ENCODE measurements at places on chromosomes 4 and X.
A peak's percentile ranks its signal among the peaks of the same experiment; 100 is the strongest.

- DNase-seq, result no peak
- H3K27me3 ChIP-seq, result peaks cover 6% of the 10 kb centered on the region
- no peaks in the 10 kb centered on the region for H3K36me3 ChIP-seq
- no peaks in the 10 kb centered on the region for H3K4me1 ChIP-seq
Measured at GRCh38 chr4:41178372-41179370, 35.7 kb downstream of the APBB2 start.

GRCh38 chr4:150572704-150573504 lies 9.0 kb upstream of the MAB21L2 start:
- no peaks in the 10 kb centered on the region for H3K27me3 ChIP-seq
- peaks cover 3% of the 10 kb centered on the region for H3K36me3 ChIP-seq
- peaks cover 4% of the 10 kb centered on the region for H3K4me1 ChIP-seq
- no peak overlapping the region for H3K27ac ChIP-seq
- DNase-seq, result no peak

- no peaks in the 10 kb centered on the region for H3K4me1 ChIP-seq
- no peaks in the 10 kb centered on the region for H3K36me3 ChIP-seq
- H3K27me3 ChIP-seq, result peaks cover 7% of the 10 kb centered on the region
- no peak overlapping the region for H3K27ac ChIP-seq
Measured at GRCh38 chrX:103845165-103845653, 13.2 kb upstream of the RAB9B start.

GRCh38 chrX:9873952-9874351 lies 87.7 kb downstream of the SHROOM2 start:
- H3K4me1 ChIP-seq, result peaks cover 10% of the 10 kb centered on the region
- no peak overlapping the region for H3K4me3 ChIP-seq
- no peak overlapping the region for H3K27ac ChIP-seq
- DNase-seq, result peak; percentile 46
- peaks cover 17% of the 10 kb centered on the region for H3K27me3 ChIP-seq
- H3K36me3 ChIP-seq, result no peaks in the 10 kb centered on the region

DNA sequence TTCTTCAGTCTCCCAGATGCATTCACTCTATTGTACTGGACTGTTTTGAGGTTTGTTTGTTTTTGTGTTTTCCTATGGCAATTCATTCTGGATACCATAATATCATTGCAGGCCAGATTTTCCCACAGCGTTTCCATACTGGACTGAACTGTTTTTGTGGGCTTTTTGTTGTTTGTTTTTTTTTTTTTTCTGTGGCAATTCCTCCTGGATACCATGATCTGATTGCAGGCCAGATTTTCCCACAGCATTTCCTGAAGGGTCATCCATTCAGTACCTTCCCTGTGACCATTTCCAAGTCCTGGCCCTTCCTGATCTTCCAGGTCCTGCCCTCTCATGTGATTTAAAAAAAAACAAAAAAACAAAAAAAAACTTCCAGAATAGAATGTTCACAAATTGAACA lies 33.9 kb upstream of the FAM241A start:
- no peak overlapping the region for H3K27ac ChIP-seq
- H3K27me3 ChIP-seq, result no peaks in the 10 kb centered on the region
- no peak for DNase-seq
- peaks cover 10% of the 10 kb centered on the region for H3K4me1 ChIP-seq
- no peaks in the 10 kb centered on the region for H3K36me3 ChIP-seq

DNA sequence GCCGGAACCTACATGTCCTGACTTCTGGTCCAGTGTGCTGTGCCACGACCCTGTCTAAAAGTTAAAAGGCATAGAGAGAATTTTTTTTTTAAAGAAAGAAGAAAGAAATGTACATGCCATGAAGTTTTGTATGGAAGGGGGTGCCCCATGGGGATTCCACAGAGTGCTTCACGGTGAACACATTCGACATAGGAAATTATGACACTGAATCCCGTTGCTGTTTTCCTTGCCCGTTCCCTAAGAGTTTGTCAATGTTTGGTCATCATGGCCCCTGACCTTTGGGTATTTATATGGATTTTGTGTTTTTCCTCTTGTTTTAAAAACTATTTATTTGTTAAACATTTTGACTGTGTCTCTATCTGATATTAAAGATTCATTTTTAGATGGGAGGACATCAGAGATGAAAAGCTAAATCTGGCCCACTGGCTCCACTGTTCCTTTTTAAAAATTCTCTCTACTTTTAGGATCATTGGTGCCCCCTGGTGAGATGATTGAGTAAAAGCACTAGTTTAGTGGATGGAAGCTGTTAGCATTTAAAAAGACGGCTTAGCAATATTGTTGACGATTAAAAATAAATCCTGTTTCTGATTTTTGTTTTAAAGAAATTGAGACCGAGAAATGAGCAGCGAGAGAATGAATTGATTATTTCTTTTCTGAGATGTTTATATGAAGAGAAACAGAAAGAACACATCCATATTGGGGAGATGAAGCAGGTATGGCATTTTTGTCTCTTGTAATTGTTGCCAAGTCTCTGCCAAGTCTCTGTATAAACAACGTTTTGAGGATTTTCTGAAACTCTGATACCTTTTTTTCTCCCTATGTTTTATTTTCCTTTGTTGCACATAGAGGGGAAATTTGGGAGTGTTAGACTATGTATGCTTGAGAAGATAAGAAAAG lies 75.0 kb downstream of the PTTG2 start:
- peaks cover 22% of the 10 kb centered on the region for H3K36me3 ChIP-seq
- DNase-seq, result peak; percentile 69
- no peak overlapping the region for H3K27ac ChIP-seq
- H3K4me1 ChIP-seq, result peaks cover 3% of the 10 kb centered on the region
- no peak overlapping the region for H3K4me3 ChIP-seq

GRCh38 chr4:92172203-92172602 lies 131.6 kb upstream of the GRID2 start:
- no peak overlapping the region for H3K4me3 ChIP-seq
- no peaks in the 10 kb centered on the region for H3K36me3 ChIP-seq
- no peak overlapping the region for H3K27ac ChIP-seq
- no peaks in the 10 kb centered on the region for H3K27me3 ChIP-seq
- no peak for DNase-seq
- no peaks in the 10 kb centered on the region for H3K4me1 ChIP-seq

GRCh38 chr4:48047896-48048295 lies 31.3 kb downstream of the NIPAL1 start:
- peaks cover 52% of the 10 kb centered on the region for H3K27me3 ChIP-seq
- no peak overlapping the region for H3K27ac ChIP-seq
- peaks cover 35% of the 10 kb centered on the region for H3K4me1 ChIP-seq
- H3K36me3 ChIP-seq, result no peaks in the 10 kb centered on the region
- no peak overlapping the region for H3K4me3 ChIP-seq

GRCh38 chr4:153366486-153366885 lies 22.0 kb downstream of the MND1 start:
- H3K4me3 ChIP-seq, result no peak overlapping the region
- no peak overlapping the region for H3K27ac ChIP-seq
- DNase-seq, result no peak
- H3K4me1 ChIP-seq, result peaks cover 20% of the 10 kb centered on the region
- H3K36me3 ChIP-seq, result peaks cover 83% of the 10 kb centered on the region

DNA sequence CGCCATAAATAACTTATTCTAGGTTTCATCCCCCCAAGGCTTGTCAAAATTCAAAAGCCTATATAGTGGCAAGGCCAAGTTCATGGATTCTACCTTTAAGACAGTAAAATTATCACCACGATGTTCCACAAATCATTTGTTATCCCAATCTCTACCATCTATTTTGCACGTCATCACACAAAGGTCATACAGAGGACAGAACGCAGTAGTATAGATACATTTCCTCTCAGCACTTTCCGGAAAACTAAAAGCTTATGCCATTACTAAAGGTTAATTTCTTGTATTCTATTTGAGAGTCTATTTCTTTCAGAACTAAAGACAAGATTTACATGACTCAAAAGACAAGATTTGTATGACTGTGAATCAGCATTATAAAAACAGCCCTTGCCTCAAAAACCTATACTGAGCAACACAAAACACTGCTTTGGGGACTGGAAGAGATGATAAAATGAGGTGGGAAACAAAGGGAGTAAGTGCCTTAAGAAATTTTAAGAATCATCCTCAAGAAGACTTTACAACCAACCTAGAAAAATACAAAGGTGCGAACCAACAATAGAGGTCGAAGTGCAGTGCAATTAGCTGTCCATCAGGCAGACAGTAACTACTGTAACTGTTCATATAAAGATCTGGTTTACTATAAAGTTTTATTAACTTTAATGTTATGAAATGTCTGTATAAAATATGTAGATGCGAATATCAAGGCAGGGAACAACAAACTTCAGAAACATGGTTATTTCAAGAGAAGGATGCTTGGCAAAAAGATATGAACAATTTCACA lies 7.6 kb downstream of the UBE2D3 start:
- DNase-seq, result peak; percentile 47
- H3K4me3 ChIP-seq, result peak overlapping the region; percentile 72
- peak overlapping the region; percentile 91 for H3K27ac ChIP-seq
- peaks cover 76% of the 10 kb centered on the region for H3K36me3 ChIP-seq
- no peaks in the 10 kb centered on the region for H3K27me3 ChIP-seq

DNA sequence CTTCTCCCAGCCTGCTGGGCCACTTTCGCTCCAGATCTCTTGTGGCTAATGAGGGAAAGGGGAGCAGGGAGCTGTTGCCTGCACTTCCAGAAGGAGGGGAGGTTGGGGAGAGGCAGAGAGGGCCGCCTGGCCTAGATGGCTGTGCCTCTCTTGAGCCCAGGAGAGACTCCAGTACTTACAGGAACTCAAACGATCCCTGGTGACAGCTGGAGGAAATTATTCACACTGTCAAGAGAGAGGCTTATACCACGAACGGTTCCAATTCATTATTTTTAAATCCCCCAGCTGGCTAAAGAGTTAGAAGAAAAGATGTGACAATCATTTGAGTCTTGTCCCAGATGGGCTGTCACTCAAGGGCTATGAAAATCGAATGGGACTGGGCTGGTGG lies 96.1 kb downstream of the PHKA2 start:
- no peak overlapping the region for H3K27ac ChIP-seq
- no peak overlapping the region for H3K4me3 ChIP-seq
- H3K27me3 ChIP-seq, result no peaks in the 10 kb centered on the region
- H3K36me3 ChIP-seq, result no peaks in the 10 kb centered on the region

DNA sequence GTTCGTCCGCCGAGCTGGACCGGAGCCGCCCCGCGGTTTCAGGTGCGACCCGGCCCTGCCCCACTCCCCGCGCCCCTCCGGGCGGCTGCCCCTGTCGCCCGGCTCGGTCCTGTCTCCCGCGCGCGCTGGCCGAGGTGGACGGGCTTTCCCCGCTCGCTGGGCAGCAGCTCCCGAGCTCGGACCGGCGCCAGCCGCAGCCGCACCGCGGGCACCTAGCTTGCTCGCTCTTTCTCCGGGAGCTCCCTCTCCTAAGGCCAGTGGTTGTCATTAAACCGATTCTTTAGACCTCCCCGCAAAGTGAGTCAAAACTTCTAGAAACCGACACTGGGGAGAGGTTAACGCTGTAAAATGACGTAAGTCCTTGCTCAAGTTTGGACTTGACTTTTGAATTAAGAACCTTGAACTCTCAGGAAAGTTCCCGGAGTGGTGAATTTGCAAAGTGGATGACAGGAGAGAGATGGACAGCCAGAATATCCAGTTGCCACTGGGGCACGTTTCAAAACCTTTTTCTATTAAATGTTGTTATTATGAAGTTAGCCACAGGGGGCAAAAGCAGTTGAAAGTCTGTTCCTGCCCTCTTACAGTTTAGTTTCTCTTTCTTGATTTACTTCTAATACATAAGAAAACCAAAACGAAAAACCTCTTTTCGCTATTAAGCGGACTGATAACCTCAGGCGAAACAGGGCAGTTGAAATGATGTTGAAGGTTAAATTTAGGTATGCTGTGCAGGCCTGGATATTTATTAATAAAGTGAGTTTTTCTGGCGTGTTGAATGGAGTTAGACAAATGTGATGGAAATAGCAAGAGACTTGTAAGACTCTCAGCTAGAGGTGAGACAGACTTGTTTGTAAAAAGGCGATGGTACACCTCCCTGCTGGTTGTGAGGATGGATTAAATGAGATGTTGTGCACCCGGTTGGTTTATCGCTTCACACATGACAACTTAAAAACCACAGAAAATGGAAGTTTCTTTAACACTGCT lies 847 bp downstream of the PI4K2B start:
- peaks cover 57% of the 10 kb centered on the region for H3K36me3 ChIP-seq
- H3K27me3 ChIP-seq, result no peaks in the 10 kb centered on the region
- peak; percentile 60 for DNase-seq
- peaks cover 45% of the 10 kb centered on the region for H3K4me1 ChIP-seq

DNA sequence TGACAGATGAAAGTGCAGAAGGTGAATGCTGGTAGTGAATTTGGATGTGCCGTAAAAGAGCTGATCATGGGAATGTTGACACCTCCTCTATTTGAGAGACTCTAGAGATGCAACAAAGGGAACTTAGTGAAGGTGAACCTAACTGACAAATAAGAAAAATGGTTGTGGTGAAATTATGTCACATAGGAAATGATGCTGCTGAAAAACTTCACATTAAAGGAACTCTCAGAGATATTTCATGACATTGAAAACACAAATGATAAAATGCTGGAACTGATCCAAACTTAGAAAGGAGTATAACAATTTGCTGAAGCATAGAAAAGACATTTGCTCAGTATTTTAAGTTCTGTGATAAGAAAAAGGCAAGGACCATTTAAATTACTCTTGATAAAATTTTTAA lies 31.9 kb downstream of the MGAT4D start:
- H3K36me3 ChIP-seq, result no peaks in the 10 kb centered on the region
- H3K4me3 ChIP-seq, result no peak overlapping the region
- no peak overlapping the region for H3K27ac ChIP-seq
- DNase-seq, result no peak

DNA sequence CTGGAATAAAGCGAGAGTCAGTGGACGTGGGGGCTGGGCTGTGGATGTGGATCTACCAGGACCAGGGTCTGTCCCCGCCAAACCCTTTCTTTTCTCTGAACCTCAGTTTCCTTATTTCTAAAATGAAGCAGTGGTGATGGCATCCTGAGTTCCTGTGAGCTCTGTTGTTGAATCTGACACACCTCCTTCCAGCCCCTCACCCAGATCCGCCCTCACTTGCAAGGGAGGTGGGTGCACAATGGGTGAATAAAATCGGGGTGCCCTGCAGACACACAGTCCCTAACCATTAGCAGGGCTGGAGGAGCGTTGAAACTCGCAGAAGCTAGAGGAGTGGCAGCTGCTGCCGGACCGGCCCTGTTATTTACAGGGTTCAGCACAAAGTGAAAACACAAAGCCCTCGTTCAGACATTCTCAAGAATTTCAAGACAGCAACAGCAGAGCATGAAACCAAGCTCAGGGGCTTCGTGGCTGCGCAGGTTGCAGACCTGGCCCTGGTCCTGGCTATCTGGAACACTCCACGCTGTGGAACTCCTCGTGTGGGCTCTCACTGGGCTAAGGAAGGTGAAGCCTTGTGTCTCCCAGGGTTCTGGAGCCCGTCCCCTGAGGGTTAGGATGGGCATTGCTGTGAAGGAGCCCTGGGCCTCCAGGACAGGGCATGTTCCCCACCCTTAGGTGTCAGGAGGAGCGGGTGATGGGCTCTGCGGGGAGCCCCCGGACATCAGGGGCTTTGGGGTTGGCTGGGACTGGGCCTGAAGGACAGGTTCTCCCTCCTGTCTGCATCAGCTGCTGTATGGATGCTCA lies 42.9 kb downstream of the PSAPL1 start:
- H3K27me3 ChIP-seq, result no peaks in the 10 kb centered on the region
- no peak overlapping the region for H3K4me3 ChIP-seq

DNA sequence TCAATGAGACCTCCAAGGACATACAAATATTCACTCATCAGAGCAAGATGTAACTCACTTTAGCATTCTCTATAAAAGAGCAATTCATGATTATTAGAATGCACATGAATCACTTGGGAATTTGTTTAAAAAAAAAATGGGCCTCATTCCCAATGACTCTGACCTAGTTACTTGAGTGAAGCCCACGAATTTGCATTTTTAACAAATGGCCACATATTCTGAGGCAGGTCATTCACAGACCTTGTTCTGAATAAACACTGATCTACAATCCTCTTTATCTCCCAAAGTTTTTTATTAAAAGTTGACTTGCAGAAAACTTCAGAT lies 255.1 kb upstream of the VEGFC start:
- DNase-seq, result no peak
- no peaks in the 10 kb centered on the region for H3K4me1 ChIP-seq
- H3K4me3 ChIP-seq, result no peak overlapping the region
- peaks cover 7% of the 10 kb centered on the region for H3K27me3 ChIP-seq
- H3K27ac ChIP-seq, result no peak overlapping the region
- no peaks in the 10 kb centered on the region for H3K36me3 ChIP-seq

All from activated CD4-positive, alpha-beta T cell treated with anti-CD3 and anti-CD28 coated beads, Interleukin-2, amount 10 ng/mL, durations not matched to agents 7 days and 5 days (primary cell).